Activated CD4-positive, CD25-positive, alpha-beta regulatory T cell (primary cell): ENCODE measurements at places on chromosomes 5 and 9.

DNA sequence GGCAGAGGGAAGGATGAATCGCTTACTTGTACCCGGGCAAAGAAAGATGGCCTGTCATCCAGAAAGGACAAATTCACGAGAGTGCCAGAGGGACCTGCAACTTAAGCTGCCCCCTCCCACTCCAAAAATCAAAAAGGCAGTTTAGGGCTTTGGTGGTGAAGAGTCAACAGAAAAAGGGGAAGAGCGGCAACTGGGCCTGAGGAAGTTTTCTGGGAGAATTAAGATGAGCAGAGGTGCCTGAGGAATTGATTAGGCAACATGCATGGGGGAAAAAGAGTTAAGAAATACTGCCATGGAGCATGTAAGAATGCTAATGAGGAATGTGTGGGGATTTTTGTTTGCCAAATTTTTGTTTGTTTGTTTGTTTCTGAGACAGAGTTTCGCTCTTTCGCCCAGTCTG, 1.8 kb upstream of the ACTL7B start:
- DNase-seq, result no peak

DNA sequence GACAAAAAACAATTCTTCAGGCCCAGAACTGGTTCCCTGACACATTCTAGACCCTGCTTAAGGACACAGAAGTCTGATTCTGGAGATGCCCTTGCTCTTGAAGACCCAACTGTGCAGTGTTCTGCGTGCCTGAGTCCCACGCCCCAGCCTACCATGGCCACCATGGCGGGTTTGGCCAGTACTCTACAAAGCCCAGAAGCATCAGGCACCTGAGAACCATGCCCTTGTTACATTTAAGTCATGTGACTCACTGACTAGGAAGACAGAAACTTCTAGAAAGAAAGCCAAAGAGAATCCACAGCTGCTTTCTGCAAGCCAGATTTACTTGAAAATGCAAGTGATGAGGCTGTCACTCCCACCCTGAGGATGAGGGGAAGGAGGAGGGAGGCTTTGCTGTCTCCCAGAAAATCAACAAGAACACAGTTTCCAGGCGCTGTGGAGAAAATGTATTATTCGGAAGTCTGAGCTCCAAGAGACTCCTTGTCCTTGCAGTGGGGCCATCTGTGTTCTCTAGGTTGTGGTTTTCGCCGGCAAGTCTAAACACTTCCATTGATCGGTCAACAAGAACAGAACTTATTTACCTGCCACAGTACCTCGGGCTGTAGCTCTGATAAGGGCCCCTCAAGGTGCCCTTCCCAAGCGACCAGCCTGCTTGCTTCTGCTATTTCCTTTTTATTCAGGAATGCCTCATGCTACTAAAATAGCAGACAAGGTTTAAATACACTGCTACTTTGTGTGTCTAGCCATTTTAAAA, 81.3 kb upstream of the DMRT1 start:
- DNase-seq, result no peak

DNA sequence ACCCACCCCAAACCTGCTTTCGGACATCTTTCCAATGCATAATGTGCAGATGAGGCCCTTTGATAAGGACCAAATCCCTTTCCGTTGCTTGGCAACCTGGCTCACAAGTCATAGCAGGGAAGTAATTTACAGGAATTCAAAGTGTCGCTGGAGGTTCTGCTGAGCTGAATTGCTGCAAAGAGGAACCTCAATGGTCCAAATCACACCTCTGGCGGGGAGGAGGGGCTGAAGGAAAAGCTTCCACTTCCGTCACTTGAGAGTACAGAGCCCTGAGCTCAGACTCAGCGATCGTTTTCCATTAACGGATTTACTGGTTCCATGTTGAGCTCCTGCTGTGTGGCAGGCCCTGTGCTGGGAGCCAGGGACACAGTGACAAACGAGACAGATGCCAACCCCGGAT, 99.3 kb downstream of the KCNIP1 start:
- no peak for DNase-seq

DNA sequence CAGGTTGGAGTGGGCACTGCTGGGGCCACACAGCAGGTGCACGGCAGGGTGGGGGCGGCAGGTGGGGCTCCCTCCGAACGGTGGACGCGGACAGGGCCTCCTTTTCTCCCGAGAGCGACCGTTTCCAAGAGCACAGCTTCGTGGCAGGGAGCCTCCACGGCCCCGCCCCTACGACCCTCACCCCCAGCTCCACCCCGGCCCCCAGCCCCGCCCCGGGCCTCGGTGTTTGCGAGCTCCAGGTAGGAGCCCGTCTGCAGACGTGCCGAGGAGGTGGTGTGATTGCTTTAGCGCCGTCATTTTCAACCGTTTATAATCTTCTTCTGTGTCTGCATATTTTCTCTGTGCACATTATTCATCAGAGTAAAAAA, 8.8 kb downstream of the GRIN1 start:
- no peak for DNase-seq

GRCh38 chr5:15510092-15510491, 10.1 kb downstream of the FBXL7 start:
- DNase-seq, result no peak

- no peak for DNase-seq
Observed at GRCh38 chr5:53423724-53424123, 56.7 kb upstream of the FST start.
